ENCODE measurements at places on chromosomes 3 and 15.

DNA sequence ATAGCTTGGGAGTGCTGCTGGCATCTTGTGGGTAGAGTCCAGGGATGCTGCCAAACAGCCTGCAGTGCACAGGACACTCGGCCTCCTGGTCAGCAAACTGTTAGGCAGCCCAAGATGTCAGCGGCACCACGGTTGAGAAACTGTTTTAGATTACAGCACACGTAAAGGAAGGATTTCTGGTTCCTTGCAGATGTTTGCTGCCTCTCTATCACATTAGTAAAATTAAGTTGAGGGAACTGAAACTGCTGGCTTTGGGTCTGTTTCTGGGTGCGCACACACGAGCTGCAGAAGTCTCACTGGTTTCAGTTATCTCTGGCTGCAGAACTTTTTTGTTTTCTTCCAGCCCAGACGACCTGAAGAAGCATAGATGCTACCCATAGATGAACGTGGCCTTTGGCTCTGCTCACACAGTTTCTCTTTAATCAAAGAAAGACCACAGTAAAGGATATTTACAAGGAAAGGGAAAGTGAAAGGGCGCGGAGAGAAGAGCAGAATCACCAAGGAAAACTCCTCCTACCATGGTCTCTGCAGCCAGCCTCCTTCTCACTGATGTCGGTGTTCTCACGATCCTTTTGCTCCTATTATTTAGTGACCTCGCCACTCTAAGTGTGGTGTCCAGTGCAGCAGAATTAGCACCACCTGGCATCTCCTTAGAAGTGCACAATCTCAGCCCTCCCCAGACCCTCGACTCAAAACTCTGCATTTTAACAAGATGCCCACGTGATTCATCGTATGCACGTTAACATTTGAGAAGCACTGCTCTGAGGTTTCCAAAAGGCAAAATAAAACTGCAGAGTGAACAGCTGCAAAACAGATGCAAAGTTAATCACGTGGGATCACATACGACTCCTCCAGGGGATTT is 50.6 kb upstream of the AKAP13 start:
- no peak for DNase-seq

GRCh38 chr3:3495611-3496010 is 303.6 kb upstream of the LRRN1 start:
- DNase-seq = no peak

GRCh38 chr3:40456940-40457823 is at the start of gene RPL14:
RPL14 (plus strand) TSS chr3:40457339; CDS start chr3:40457472, 133 bp downstream.
- peak; percentile 93 for DNase-seq

DNA sequence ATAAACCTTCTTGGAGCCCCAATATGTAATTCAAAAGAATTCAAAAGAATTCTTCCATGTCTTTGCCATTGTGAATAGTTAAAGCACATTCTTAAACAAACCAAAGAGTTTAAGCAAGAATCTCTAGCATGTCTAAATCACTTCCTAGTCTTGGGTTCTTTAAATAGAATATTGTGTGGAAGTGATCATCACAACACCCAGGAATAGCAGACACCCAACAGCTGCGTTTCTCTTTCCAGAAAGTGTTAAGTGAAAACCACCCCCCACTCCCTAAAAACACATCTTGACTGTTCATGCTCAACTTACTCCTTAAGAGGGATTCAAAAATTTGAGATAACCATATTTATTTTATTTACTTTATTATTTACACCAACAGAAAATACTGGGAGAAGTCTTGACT is 24.1 kb upstream of the CAPN7 start:
- DNase-seq = no peak

GRCh38 chr3:192284443-192285072 is 442.8 kb downstream of the FGF12 start:
- no peak for DNase-seq

All from activated naive CD4-positive, alpha-beta T cell (primary cell).